Left ventricle myocardium inferior (tissue), 1 donor: ENCODE measurements at places on chromosomes 12 and 14. TPM values are rescaled to one million over a fixed set of nuclear protein-coding genes. Genes with fewer than 3 reads are reported as not detected.

GRCh38 chr12:132651444-132652100 lies 33.0 kb downstream of the P2RX2 start:
- DNase-seq = no peak
- H3K27me3 ChIP-seq = no peaks in the 10 kb centered on the region
- no peak overlapping the region for H3K4me3 ChIP-seq
- peaks cover 78% of the 10 kb centered on the region for H3K36me3 ChIP-seq
- H3K4me1 ChIP-seq = no peaks in the 10 kb centered on the region
- no peak overlapping the region for H3K27ac ChIP-seq

DNA sequence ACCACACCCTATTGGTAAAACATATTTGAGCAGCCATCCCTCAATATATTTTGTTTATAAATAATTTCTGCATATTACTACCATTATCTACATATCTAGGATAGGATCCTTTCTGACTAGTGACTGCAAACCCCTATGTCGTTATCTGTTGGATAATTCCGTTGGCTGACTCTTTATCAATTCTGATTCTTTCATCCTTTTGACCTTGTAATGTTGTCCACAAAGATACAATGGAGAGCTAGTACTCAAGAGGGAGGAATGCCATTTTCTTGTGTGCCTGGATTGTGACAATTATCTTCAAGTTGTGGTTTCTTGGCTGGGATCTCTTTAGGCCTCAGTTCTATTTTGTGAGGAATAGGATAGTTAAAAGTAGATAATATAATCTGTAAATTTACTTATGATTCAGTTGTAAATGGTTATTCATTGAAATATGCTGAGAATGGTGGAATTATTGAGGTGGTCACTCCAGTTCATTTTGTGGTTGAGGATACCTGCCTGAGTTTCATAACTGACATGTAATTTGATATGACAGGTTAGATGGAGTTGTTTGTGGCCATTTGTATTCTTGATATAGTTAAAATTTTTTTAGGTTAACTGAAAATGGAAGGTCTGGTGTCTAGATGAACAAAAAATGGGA lies 10.1 kb downstream of the CHST11 start:
- H3K4me1 ChIP-seq = peaks cover 24% of the 10 kb centered on the region
- no peak overlapping the region for H3K27ac ChIP-seq
- no peak overlapping the region for H3K4me3 ChIP-seq

DNA sequence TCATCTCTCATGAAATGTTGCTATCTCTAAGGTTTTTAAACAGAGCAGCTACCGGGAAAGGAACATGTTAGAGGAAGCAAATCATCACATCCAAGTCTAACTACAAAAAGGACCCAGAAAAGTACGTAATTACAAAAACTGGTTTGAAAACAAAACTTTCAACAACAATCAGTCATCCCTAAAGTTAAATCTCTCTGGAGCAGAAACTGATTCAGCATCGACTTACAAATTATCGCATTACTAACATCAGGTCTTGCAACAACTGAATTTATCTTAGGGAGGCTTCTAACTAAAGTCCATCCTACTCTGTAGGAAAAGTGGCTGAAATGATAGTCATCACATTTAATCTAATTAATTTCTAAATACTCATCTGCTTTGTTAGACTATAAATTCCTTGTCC lies 137.0 kb downstream of the MED13L start:
- peaks cover 75% of the 10 kb centered on the region for H3K4me1 ChIP-seq
- H3K4me3 ChIP-seq = no peak overlapping the region
- no peaks in the 10 kb centered on the region for H3K36me3 ChIP-seq
- H3K27me3 ChIP-seq = no peaks in the 10 kb centered on the region
- H3K27ac ChIP-seq = no peak overlapping the region
- no peak for DNase-seq

GRCh38 chr12:3600039-3600720 lies 109.2 kb downstream of the PRMT8 start:
- H3K4me1 ChIP-seq = peaks cover 54% of the 10 kb centered on the region
- no peak overlapping the region for H3K4me3 ChIP-seq
- peak overlapping the region; percentile 49 for H3K27ac ChIP-seq
- no peak for DNase-seq

DNA sequence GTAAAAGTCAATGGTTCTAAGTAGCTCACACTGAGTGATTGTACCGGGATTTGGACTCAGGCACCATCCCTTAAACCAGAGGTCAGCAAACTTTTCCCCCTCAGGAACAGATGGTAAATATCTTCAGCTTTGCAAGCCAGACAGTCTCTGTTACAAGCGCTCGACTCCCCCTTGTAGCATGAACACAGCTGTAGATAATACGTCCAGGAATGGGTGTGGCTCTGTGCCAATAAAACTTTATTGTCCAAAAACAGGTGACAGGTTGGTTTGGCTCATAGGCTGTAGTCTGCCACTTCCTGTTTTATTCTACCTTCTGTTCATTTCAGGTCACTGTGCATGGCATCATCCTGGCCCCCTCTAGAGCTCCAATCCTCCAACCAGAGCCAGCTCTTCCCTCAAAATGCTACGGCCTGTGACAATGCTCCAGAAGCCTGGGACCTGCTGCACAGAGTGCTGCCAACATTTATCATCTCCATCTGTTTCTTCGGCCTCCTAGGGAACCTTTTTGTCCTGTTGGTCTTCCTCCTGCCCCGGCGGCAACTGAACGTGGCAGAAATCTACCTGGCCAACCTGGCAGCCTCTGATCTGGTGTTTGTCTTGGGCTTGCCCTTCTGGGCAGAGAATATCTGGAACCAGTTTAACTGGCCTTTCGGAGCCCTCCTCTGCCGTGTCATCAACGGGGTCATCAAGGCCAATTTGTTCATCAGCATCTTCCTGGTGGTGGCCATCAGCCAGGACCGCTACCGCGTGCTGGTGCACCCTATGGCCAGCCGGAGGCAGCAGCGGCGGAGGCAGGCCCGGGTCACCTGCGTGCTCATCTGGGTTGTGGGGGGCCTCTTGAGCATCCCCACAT lies 7.6 kb downstream of the BDKRB1 start:
- H3K27ac ChIP-seq = no peak overlapping the region
- H3K4me1 ChIP-seq = no peaks in the 10 kb centered on the region

OLR1 gene
- total RNA-seq = 0.55 TPM

FGD4 gene
- 30.5 TPM for total RNA-seq
